NCI-H1105 (cell line): ENCODE measurements at places on chromosomes 7 and 10.

DNA sequence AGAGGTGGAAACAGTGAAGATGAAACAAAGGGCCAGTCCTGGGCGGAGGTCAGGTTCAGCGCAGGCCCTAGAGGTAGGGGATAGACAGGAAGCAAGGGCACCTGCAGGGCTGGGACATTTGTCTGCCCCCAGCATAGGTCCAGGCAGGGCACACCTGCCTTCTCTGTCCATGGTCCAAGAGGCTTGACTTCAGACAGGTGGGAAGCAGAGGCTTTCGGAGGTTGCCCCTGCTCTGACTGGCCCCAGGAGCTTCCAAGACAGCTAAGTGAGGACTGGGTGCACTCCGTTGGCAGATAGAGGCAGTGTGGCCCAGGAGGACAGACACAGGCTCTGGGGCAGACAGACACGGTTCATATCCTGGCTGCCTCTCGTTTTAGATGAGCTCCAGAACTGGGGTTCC is 71.6 kb upstream of the GRB10 start:
- DNase-seq, result no peak

DNA sequence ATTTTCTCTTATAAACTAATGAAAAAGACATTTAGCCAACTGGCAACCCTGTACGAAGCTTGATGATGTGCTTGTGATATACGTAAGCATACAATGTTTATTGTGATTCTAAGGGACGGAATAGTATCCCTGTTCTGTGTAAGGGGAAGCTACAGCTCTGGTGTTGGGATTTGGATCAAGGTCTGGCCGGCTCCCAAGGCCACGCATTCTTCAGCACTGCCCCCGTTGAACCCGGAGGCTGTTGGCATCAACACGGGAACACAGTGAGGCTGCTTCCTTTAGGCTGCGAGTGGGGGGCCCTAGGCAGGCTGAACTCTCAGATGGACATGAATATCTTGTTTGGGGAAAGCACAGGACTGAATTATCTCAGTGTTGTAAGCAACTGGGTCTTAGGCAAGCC is 180.6 kb downstream of the CAMK1D start:
- DNase-seq, result no peak

DNA sequence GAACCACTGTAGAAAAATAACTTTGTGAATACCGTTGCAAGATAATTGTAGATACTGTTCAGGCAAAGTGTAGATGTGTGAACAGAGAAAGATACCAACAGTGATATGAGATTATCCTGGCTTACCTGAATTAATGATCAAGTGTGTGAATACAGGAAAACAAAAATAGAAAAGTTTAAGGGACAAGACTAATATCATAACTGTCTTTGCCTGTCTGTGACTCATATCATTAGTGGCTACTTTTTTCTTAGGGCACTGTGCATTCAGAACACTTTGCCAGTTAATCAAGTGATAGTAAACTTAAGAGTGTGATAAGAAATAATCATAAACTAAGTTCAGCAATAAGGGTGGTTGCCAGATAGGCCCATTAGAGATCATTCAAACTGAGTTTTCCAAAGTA is 323.0 kb upstream of the LRGUK start:
- no peak for DNase-seq

DNA sequence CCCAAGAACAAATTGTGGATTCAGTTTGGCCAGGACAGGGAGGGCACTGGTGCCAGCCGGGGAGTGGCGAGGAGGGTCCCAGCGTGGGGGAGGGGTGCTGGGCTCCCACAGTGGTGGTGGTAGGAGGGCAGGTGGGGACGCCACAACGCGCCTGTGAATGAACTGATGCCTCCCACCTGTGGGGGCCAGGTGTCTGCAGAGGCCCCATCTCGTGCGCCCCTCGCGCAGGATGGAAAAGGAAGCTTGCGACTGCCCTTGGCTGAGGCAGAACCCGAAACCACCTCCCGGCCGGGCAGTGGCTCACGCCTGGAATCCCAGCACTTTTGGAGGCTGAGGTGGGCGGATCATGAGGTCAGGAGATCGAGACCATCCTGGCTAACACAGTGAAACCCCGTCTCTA is 72.0 kb downstream of the MICALL2 start:
- DNase-seq, result no peak

DNA sequence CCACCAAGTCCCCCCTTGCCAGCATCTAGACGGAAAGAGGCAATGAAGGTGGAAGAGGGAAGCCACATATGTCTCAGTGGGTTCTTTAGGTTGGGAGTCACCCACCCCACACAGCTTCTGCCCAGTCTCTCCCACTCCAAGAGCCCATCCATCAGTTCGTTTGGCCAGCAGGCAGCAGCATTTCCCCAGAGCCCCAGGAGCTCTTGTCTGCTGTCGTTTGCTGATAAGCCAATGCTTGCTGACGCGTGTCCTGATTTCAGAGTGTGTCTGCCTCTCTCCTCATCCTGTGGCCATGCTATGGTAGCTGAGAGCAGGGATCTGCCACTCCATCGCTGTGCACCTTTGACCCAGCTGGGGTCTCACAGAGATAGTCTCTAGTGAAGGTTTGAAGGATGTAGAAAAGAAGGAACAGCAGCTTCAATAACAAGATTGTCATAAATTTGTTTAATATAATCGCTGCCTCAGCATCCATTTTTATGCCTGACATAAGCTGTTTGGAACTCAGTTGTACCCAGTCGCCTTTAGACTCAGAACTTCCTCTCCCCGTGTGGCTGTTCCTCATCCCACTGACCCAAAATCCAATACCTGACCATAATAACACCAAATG is 39.4 kb upstream of the GDF10 start:
- no peak for DNase-seq

DNA sequence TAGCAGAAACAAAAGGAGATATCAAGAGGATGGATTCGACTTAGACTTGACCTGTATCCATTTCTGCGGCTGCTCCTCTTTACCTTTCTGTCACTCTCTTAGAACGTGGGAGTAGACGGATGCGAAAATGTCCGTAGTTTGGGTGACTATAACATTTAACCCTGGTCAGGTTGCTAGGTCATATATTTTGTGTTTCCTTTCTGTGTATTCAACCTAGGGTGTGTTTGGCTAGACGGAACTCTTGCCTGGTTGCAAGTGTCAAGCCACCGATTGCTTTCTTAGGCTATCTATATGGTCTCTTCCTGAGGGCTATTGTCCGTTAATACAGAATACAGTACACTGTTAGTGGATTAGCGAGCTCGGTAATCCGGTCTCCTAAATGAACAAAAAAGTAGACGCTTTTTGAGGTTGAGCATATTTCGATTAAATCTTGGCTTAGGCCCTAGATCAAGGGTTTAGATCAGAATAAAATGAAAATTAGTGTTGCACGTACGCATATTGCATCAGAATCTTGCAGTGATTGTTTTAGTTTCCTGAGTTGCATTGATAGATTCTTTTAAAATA is 1.2 kb downstream of the PTEN start:
- DNase-seq, result no peak
